ENCODE measurements at places on chromosomes 5 and 9.

DNA sequence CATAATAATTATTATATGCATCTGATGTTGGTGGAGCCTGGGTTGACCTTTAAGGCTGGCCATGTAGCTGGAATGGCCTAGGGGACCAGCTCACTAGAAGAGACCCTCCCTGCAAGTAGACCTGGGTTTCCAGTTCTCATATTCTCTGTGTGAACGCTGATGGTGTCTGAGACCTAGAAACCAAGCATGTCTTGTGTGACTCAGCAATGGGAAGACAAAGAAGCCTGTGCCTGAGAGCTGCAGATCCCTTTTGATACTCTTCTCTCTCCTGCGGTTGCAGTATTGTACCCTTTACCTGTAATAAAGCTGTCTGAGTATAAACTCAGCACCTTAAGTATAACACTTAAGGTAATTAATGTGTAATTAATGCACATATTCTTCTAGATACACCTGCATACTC is 22.2 kb downstream of the C9orf152 start:
- no peak for DNase-seq

- DNase-seq: no peak
Measured at GRCh38 chr9:1455766-1456165, 405.6 kb downstream of the DMRT2 start.

DNA sequence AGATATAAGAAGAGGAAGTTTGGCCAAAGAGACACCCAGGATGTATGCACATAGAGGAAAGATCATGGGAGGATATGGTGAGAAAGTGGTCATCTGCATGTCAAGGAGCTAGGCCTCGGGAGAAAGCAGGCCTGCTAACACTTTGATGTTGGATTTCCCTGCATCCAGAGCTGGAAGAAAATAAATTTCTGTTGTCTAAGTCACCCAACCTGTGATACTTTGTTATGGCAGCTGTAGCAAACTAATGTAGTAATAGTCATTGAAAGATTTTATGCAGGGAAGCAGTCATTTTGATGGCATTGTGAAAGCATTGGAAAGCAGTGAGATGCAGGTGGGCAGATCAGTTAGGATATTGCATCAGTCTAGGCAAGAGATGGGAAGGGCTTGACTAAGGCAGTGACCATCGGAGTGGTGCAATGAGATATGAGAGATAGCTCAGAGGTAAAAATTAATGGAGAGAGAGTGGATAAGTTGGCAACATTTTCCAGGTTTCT is 24.5 kb upstream of the FOCAD start:
- no peak for DNase-seq

DNA sequence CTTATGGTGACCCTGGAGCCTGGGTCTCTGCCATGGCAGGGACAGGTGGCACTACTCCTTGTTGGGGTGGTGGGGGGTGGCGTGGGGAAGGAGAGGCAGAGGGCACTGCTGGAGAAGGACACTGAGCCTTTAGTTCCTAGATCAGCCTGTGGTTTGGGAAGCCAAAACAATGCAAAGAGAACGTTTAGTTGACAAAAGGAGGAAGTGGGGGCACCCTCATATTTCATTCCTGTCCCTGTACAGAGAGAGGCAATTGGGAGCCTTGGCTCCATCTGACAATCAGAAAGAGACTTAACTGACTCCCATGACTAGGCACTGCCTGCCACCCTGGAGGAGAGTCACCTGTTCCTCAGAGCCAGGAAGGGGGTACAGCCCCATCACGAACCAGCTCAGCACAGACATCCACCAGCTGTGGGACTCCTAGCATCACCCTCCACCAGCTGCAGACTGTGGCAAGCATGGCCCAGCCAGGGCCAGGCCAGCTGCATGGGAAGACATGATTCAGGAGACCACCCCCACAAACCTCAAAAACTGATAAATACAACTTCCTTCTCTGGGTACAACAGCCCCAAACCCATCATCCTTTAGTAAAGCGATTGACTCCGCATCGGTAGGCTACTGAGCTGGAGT is 257.5 kb downstream of the HSPA4 start:
- DNase-seq: no peak

DNA sequence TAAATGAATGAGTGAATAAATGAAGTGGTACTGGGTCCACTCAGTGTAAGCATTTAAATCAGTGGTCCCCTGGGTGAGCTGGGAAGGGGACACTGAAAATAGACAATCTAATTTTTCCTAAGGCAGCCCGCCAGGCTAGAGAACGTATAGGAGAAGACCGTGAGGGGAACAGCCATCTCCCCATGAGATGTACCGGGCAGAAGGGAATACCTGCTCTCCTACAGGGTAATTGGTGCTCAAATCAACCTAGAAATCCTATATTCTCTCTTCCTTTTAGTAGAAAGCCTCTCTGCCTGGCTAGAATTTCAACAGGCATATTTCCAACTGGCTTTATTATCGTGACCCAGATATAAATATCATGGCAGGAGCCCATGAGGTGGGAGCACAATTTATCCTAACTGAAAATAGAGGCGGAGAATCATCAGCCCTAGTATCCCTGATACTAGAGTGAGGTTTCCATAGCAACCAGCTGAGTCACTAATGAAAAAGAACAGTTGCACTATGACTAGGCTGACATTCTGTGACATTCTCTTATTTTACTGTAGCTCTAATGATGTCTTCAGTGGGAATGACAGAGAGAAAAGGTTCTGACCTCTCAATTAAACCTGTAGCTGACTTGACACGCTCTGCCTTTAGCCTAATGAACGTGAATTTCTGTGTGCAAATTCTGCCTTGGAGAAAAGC is 96.5 kb upstream of the CAST start:
- no peak for DNase-seq

DNA sequence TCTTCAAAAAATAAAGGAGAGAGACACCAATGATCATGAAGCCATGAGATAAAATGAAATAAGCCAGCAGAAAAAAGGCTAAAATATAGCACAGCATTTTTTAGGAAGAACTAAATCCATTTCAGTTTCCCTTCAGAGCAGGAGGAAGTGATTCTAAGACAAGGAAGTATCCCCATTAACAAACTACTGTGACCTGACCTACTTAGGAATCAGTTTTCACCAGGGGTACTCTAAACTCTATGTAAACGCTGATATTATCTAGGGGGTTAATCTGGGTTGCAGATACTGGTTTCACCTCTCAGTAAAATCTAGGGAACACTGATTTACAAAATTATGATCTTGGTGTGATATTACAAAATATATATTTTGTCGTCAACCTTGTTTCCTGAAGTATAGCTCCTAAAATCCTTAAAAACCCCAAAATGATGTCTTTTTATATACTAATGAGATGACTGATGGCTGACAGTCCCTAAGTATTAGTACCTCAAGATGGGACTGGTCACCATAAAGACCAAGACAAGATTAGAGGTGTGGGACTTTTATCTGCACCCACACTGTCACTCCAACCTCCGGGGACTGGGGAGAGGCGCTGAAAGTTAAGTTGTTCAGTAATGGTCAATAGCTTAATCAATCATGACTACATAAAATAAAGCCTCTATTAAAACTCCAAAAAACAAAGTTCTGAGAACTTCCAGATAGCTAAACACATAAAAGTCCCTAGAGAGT is 2.9 kb upstream of the FNBP1 start:
- DNase-seq: no peak

DNA sequence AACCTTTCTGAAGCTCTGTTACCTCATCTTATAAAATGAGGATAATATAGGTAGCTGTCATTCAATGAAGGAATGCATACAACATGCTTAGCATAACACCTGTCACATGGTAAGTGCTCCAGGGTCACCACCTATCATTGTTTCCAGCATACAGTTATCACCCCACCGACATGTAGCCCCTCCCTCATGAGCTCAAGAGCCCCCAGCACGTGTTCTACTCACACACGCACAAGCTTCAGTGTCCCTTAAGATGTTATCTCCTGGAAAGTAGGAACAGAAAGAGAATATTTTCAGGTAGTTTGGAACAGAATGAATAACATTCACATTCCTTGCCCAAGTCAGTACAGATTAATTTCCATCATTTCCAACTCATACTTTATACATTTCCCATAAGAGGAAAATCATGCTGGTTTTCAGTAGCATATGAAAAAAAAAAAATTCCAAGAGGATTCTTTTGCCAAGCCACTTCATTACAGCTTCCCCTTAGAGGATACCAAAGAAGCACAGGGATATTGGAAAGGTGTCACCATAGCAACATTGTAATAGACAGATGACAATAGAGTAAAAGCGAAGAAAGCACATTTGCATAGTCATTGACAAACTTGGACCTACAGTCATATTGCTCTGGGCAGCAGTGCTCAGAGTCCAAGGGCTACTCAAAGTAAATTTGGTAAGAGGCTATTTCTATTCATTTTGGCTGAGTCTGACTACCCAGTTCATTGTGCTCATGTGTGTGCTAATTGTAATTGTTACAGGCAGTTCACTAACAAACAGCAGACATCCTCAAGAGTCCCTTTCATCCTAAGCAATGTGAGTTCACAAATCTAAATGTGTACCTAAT is 1.5 kb upstream of the MOB3B start:
- no peak for DNase-seq

DNA sequence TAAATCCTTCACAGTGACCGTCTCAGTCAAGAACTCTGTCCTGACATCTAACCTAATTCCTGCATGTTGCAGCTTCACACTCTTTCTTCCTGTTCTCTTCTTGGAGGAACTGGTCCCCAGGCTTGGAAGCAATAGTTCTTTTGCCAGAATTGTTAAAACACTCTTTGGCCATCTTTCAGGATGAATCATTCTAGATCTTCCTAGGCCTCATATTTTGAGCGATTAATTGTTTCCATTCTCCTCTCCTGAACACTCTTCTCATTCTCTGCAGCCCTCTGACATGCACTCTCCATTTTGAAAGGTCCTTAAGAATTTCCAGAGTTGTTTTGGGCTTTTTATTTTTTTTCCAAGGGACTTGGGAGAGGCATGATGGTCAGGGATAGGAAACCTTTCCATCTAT is 85.8 kb downstream of the FAM114A2 start:
- no peak for DNase-seq

DNA sequence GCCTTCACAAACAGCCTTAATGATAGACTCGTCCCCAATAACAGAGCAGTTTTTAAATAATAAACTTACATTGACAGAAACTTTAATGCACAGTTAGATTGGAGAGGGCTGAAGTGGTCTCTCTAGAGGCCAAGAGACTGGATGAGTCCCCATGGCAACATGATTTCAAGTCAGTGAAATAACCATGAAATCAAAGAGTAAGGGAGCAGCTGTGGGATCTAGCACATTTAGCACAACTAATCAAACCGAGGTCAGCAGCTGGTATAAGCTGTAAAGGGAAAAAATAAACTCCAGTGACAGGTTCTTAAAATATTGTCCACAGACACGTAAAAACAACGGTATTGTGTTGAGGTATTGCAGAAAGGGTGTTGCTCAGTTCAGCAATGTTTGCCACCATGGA is 916.6 kb downstream of the DNAH5 start:
- no peak for DNase-seq

DNA sequence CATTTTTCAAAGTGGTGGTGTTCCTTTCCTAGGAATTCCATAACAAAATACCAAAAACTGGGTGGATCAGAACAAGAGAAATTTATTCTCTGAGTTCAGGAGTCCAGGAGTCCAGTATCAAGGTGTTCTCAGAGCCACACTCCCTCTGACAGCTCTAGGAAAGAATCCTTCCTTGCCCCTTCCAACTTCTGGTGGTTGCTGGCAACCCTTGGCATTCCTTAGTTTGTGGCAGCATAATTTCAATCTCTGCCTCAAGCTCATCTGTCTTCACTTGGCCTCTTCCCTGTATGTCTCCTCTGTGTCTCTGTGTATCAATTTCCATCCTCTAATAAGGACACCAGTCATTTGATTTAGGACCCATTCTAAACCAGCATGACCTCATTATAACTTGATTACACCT is 243.7 kb downstream of the MPDZ start:
- DNase-seq: no peak

DNA sequence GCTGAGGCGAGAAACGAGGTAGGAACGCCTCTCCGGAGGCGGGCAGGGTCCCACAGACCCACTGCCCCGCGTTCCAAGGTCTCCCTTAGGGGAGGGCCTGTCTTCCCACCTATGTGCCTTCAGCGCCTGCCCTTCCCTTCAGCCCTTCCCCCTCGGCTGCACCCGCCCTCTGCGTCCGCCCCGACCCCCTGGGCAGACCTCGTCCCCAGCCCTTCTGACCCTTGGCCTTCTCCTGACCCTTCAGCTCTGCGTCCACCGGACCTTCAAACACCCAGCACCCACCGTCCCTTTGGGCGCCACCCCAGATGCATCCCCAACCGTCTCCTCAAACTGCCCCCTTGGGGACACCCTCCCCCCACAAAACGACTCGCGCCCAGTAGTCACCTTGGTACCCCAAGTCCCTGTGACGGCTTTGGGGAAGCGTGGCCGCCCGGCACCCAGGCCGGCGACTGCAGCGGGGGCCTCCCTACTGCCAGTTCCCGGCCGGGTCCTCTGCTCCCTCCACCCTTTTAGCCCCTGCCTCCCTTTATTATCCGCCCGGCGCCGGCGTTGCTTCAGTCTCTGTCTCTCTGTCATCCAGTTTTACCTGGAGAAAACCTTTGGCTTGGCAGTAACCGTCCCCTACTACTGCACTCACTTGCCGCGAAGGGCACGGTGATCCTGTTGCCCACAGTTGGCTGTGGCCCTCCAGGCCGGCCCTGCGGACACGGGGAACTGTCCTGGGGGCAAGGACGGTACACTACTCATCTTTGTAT is 421 bp downstream of the RUSC2 start:
- DNase-seq: no peak

DNA sequence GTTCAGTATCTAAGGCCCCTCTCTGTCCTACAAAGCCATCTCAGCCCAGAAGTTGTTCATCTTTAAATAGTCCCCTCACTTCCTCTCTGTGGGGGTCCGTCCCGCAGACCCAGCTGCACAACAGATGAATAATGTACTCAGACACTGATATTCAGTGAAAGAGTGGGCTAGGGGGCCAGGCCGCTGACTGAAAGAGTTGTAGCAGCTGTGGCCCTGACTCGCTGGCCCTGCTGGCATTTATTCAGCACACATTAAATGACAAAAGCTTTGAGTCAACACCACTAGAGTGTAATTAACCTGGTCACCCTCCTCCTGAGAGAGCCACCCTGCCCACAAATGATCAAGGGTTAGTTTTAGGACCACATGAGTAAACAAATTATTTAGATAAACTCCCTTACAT is 76.3 kb downstream of the MED10 start:
- DNase-seq: no peak

- DNase-seq: no peak
Measured at GRCh38 chr5:132228241-132229035, 785 bp upstream of the P4HA2 start.

DNA sequence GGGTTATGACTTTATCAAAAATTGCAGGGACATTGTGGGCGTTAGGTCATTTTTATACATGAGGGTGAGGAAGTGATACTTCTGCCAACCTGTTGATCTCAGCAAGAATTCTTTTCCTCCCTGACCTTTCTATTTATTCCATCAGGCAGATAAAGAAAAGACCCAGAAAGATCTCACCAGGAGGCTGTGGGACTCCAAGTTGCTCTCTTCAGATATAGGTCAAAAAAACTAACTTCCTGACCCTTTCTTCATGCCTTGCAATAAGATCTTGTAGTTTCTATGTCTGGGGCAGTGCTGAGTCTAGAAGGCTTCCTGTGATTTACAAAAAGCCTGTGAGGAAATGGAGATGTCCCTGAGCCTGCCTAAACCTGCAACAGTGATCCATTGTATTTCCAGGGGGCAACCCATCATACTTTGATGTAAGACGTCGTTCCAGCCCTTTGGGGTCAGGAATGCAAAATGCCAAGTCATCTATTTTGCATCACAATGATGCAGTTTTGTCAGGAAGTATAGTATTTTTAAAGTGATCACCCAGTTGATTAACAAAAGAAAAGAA is 22.0 kb upstream of the PIK3R1 start:
- no peak for DNase-seq

GRCh38 chr5:81854915-81855314 is 104.0 kb upstream of the SSBP2 start:
- DNase-seq: no peak

- no peak for DNase-seq
Measured at GRCh38 chr9:129166623-129167557, 11.2 kb downstream of the IER5L start.

Data from stimulated activated CD4-positive, alpha-beta T cell treated with anti-CD3 and anti-CD28 coated beads, Interleukin-1b, Interleukin-23, amount 100 ng/mL, for 48 hours (primary cell).